WERI-Rb-1 (cell line): ENCODE measurements at places on chromosomes 2 and 18.

DNA sequence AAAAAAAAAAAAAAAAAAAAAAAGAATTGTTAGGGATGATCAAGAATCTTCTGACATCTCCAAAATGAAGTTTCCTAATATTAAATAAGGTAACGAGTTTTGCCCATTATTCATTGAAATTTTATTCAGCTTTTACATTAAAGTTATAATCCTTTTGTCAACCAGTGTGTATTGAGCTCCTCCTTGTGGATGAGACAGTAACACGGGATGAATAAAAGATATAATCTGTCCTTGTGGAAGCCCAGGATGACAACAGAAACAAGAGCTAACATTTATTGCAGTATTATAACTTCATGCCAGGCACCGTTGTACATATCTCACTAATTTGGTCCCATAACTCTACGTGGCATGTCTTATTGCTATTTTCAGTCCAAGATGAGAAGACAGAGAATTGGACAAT is 33.4 kb upstream of the SERPINB7 start:
- DNase-seq: no peak

GRCh38 chr2:43612944-43613343 is 17.1 kb upstream of the THADA start:
- DNase-seq: no peak

DNA sequence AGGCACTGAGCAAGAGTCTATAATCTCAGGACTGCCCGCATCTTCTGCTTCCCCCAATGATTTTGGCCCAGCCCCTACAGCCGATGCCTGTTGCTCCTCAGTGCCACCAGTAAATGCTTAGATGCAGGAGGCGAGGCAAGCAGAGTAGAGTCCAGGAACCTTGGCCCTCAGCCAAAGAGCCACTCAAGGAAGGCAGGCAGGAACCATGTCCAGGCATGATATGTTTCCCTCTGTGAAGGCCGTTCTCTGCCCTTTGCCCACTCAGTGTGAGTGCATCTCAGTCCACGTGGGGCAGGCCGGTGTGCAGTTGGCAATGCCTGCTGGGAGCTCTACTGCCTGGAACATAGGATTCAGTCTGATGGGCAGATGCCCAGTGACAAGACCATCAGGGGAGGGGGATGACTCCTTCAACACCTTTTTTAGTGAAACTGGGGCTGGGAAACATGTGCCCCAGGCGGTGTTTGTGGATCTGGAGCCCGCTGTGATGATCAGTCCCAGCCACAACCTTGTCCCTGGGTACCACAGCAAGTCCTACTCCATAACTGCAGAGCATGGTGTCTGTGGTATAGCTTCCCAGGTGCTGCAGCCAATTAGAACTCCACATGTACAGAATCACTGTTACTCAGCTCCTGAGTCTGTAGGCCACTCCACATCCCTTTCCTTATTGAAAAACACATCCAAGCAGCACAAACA is 9.7 kb upstream of the DNAJB2 start:
- DNase-seq: no peak

- peak; percentile 35 for DNase-seq
Observed at GRCh38 chr18:49911427-49911826, 98.1 kb upstream of the ACAA2 start.

- no peak for DNase-seq
Observed at GRCh38 chr18:75546964-75547363, 119.5 kb upstream of the SMIM21 start.

DNA sequence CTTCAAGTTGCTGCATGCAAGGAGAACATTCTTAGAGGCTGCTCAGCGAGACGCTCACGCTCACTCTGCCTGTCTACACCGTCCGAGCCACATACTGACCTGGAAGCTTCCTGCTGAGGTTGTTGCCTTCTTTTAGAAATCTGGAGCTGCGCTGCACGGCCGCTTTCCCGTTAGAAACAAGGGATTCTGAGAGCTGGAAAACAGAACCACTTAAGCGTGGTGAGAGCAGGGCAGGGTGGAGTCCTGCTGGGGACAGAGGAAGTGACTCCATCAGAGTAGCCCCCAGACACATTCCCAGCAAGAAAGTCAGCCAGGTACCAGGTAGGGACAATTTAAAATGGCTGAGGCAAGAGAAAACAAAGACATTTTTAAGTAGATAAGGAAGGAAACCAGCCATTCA is 135.2 kb downstream of the LAMA1 start:
- DNase-seq: no peak

DNA sequence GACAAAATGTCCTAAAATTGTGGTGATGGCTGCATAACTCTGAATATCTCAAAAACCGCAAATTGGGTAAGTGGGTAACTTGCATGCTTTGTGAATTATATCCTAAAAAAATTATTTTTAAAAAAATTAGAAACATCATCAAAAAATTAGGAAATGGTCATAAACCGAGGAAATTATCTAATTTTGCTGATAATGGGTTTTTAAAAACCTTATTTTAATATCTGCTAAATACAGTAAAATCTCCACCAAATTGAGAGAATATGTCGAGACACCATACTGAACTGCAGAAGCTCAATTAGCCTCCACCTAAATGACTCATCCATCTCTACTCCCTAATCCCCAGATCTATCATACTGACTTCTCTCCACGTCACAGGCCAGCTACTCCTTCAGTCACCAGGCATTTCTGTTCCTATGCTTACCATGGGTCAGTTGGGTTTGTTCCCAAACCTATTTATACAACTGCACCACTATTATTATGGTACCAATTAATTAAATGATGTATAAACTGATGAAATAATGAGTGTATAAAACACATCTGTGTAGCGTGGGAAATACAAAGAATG is 36.1 kb downstream of the SPIRE1 start:
- no peak for DNase-seq

GRCh38 chr2:19238440-19239060 is 119.9 kb downstream of the OSR1 start:
- DNase-seq: no peak

DNA sequence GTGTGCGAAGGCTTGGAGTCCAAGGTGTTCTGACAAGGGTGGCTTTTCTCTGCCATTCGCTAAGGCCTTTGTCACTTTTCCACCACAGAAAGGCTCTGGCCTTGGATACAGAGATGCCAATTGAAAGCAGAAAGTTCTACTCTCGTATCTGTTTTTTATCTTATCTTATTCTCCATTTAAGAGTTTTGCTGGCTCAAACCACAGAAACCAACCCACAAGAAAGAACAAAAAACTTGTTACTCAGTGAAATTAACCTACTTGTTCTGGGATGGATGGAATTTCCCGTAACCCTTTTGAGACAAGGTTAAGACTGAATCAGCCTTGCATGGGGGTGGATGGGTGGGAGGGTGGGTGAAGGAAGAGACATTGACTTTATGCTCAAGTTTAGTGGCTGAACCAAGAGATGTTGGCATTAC is 221.7 kb downstream of the CDH20 start:
- DNase-seq: no peak

DNA sequence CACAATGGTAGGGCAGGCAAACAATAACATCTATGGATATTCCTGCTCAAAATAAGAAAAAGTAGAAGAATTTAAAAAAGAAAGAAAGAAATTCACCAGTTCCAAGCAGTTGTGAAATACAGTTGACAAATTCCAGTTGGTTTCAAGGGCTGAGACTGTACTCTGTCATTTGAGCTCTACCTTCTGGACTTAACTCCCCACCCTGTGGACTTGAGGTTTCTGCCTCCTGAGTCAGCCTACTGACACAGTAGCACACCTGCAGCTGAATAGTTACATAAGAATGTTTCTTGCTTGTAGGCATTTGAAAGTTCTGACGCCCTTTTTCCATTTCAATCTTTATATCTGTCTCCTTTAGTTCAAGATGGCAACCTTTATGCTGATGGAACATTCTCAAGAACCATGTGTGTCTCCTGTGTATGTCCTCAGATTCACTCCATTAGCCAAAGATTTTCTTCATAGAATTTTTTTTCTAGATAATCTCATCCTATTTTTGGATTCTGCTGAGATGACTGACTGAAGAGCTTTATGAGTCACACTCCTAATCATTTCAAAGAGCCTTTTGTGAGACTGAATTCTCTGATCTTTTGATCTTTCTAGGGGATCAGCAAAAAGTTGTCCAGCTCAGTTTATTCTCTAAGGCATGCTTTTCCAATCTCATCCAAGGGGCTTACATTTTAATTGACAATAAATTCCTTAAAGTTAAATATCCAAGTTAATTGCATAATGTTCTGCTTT is 19.1 kb downstream of the NETO1 start:
- DNase-seq: no peak

GRCh38 chr2:218780851-218781690 is 876 bp upstream of the CYP27A1 start:
- DNase-seq: no peak

DNA sequence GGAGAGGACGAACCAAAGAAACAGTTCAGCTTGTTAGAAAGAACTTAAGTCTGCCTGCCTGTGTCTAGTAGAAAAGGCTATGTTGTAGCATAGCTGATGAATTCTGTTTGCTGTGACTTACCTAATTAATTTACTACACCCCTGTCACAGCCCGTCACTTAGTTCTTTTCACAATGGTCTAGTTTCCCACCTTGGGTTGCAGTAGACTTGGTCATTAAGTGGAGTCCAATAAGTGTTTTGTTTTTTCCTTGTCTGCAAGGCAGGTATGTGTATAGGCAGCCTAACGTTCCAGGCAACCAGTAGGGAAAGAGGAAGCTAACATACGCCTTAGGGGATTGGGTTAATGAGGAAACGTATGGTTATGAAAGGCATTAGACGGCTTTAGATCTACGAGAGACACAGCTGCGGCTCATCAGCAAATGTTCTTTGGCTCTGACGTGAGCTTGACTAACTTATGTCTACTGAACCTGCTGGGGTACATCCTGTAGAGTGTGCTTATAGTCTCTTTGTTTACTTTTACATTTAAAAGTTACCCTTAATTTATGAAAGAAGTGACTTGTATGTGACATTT is 180.1 kb downstream of the PRPF40A start:
- peak; percentile 37 for DNase-seq

DNA sequence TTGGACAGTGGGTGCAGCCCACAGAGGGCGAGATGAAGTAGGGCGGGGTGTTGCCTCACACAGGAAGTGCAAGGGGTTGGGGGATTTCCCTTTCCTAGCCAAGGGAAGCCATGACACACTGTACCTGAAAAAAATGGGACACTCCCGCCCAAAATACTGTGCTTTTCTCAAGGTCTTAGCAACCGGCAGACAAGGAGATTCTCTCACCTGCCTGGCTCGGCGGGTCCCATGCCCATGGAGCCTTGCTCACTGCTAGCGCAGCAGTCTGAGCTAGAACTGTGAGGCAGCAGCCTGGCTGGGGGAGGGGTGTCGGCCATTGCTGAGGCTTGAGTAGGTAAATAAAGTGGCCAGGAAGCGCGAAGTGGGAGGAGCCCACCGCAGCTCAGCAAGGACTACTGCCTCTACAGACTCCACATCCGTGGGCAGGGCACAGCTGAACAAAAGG is 244.7 kb downstream of the NBAS start:
- DNase-seq: no peak

DNA sequence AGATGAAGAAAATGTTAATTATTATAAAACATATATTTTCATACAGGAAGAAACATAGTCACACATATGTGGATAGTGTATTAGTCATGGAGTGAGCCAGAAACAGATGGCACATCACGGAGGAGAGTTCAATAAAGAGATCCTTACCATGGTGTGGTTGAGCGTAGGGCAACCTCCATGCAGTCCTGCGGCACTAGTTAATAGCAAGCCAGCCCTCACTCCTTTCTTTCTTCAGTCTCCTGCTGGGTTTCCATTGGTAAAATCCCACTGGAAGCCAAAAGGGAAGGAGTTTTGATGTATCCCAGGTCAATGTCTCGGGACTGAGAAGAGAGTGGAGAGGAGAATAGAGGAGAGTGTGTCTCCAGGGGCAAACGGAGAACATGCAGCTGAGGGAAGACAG is 328.1 kb downstream of the NR4A2 start:
- DNase-seq: no peak

DNA sequence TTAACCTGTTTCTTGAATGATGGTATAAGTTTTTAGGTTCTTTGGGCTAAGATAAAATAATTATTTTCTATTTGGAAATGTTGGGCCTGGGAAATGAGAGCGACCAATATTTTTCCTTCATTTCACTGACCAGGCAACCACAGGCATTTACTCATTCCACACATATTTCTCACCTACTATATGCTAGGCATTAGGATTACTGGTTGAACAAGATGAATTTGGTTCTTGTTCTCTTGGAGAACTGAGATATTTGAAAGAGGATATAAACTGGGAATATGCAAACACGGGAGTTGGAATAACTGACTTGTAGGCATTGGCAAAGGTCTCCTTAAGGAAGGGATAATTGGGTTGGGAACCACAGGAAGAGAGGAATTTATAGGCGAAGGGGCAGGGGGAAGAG is 3.9 kb upstream of the MYL1 start:
- no peak for DNase-seq

DNA sequence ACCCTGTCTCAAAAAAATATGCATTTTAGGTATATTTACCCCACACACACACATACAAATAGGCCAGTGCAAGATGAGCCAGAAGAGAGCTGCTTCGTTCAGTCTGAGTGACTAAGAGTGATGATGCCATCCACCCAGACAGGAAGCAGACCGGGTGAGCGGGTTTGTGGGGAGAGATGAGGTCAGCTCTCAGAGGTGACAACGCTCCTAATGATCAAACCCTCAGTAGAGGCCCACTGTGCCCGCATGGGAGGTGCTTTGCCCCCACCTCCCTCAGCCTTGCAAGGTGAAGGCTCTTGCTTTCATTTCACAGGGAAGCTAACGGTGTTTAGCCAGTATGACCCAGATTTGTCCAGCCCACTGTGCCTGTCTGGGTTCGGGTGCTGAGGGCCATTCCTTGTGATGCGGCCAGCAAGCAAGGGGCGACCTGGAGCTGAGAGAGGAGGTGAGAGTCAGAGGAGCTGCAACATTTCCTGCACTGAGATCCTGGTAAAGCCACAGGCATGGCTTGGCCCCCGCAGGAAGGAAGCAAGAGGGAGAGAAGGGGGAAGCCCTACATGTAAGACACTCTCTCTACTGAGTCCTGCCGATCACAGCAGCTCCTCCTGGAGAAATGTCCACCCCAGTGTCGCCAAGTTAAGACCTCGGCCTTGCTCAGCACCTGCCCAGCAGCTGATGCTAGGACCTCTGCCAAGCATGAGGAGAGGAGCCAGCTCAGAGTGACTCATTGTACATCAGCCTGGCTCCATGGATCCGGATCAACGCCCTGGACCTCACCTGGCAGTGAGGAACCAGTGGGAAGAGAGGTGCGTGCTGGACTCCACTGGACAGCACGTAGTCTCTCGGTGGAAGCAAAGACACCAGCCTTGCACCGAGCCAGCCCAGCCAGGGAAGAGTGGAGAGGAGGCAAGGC is 37.0 kb downstream of the NIFK start:
- DNase-seq: no peak

DNA sequence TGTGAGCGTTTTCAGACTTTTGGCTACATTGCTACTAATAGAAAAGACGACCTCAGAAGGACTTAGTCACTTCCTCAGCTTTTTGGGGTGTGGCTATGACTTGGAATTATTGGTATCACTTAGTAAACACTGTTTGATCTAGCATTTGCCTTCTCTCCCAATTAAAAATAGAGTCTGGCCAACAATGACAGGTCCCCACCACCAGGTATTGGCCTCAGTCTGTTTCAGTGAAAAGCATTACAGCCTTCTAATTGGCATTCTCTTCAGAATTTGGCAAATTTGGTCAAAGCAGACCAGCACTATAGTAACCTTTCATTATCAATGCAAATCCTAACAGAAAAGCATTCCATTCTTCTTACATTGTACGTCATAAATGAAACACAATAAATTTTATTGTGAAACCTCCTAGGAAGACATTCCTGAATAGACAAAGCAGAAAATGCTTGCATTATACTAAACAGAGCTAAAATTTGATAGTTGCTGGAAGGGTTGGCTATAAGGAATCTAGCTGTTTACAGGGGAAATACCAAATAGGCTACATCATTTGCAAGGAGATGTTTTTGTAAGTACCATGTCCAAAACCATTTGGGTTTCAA is 613.9 kb downstream of the IRS1 start:
- no peak for DNase-seq
